ENCODE measurements at places on chromosomes 5 and 9.
A peak's percentile ranks its signal among the peaks of the same experiment; 100 is the strongest.

DNA sequence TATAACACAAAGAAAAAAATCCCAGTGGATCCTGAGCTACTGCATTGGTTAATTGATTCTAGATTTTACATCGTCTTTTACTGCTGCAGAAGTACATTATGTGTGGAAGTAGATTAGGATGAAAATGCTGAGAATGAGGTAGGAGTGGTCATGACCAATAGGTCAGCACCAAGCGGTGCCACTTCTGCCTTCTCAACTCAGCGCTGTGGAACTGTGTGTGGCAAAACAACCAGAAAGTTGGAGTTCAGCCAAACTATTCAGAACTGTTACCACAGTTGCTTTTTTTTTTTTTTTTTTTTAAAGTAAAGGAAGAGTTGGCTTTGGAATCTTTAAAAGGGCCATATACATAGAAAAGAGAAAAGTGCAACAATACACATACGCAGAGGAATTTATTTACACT is 24.2 kb downstream of the POU5F2 start:
- no peaks in the 10 kb centered on the region for H3K4me1 ChIP-seq
- DNase-seq: no peak
- no peaks in the 10 kb centered on the region for H3K36me3 ChIP-seq
- no peak overlapping the region for H3K4me3 ChIP-seq
- H3K27me3 ChIP-seq: no peaks in the 10 kb centered on the region

DNA sequence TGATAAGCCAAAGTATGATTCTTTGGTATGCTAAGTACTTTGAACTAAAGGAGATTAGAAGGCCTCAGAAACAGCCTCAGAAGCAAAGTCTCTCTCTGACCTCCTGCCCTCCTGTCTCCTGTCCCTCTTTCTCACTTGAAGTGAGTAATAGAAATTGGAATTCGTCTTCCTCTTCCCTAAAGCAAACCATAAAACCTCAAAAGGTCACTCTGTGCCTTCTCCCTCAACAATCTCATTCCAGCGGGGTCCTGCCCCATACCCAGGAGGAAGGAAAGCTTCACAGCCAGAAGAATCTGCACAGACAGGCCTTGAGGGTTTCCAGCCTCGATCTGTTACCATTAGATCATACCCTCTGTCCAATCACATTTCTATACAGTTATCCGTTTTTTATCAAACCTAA is 87.8 kb downstream of the HAPLN1 start:
- no peaks in the 10 kb centered on the region for H3K36me3 ChIP-seq
- no peaks in the 10 kb centered on the region for H3K4me1 ChIP-seq
- H3K27me3 ChIP-seq: no peaks in the 10 kb centered on the region
- H3K27ac ChIP-seq: no peak overlapping the region

DNA sequence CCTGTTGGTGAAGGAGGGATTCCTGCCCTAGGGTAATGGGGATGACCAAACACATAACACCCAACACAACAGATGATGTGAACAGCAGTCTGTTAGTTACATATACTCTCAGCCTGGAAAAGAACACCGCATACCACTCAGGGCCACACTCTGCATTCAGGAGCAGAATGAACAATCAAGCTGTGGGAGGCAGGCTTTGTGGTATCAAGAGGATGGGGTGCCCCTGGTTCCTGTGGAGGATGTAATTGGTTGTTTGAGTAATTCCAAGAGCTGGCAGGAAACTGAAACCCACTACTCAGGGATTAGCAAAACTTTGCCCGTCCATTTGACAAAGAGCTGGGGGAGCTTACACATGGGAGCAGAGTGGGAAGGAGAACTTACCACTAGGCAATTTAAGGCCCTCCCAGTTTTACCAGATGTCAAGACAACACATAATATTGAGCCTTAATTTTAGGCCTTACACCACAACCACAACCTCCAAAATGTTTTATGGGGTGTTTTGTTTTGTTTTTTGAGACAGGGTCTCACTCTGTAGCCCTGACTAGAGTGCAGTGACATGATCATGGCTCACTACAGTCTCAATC is 15.6 kb upstream of the PRKAA1 start:
- H3K36me3 ChIP-seq: no peaks in the 10 kb centered on the region
- H3K27me3 ChIP-seq: no peaks in the 10 kb centered on the region
- H3K4me3 ChIP-seq: no peak overlapping the region
- H3K4me1 ChIP-seq: no peaks in the 10 kb centered on the region
- DNase-seq: no peak

DNA sequence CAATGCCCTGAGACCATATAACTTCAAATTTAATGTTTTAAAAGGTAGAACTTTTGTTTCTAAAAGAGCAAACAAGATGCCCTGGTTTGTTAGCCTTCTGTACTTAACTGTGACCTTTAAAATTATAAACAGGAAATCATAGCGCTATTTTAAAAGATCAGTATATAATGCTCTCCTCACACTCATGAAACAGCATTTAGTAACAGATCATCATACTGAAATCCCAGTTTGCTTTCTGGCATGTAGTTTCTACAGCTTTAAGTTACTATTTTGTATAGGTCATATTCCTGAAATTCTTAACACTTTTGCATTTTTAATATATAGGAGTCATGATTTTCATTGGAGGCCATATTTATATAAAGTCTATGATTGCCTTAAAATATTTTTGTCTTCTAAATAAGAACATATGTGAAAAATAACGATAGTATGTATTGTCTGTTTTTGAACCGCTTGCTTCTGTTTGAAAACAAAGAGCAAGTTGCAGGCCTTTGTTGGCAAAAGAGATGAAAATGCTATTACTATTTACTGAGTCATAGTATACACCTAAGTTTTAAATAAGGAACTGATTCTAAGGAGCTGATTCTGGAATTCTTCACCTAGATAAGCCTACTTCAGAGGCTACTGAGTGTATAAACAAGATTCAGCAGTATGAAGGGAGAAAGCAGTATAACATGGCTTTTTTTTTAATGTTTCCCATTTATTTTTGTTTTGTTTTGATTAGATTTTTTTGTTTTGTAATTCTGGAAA is 20.5 kb downstream of the SRFBP1 start:
- H3K27ac ChIP-seq: peak overlapping the region; percentile 35
- no peaks in the 10 kb centered on the region for H3K27me3 ChIP-seq
- H3K4me1 ChIP-seq: peaks cover 31% of the 10 kb centered on the region
- H3K36me3 ChIP-seq: no peaks in the 10 kb centered on the region

DNA sequence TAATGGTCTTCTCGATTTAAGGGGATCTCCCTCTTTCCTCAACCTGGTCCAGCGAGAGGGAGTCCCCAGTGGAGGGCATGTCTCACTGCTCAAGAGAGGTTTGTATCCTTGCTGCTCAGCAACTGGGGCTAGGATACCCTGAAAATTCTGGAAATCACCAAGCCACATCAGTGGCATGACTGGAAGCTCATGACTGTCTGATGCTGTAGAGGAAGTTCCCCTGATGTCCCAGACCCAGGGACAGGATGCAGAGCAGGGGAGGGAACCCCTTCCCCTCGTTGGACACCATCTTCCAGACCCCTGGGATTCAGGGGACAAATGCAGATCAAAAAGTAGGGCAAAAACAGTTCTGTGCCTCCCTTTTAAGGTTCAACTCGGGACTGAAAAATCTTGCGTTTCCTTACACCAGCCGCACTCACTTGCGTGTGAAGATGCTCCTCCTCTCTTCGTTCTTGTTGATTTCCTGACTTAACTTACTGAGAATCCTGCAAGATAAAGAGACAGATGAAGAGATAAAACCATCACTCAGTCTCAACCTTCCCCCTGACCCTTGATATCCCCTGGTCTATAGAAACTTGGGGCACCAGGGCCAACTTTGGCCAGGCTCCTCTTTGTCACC is 22.1 kb downstream of the LCP2 start:
- H3K4me1 ChIP-seq: peaks cover 33% of the 10 kb centered on the region
- H3K36me3 ChIP-seq: no peaks in the 10 kb centered on the region
- no peak overlapping the region for H3K27ac ChIP-seq
- no peak overlapping the region for H3K4me3 ChIP-seq

DNA sequence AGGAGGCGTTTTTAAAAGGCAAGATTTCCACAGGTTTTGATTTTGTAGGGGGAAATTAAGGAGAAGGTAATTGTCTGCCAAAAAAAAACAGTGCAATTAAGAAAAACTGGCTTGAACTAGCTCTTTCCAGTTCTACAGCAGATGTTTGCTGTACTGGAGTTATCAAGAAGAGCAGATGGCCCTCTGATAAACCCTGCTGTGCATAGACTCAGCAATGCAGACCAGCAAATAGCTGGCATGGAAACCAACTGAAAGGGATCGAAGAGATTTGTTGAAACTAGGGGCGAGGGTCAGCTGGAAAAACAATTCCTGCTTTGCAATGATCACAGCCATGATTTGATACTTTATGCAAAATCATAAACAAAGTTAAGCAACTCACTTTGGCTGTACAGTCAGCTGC is 17.8 kb upstream of the BHMT start:
- no peak overlapping the region for H3K27ac ChIP-seq
- no peak overlapping the region for H3K4me3 ChIP-seq
- DNase-seq: no peak

DNA sequence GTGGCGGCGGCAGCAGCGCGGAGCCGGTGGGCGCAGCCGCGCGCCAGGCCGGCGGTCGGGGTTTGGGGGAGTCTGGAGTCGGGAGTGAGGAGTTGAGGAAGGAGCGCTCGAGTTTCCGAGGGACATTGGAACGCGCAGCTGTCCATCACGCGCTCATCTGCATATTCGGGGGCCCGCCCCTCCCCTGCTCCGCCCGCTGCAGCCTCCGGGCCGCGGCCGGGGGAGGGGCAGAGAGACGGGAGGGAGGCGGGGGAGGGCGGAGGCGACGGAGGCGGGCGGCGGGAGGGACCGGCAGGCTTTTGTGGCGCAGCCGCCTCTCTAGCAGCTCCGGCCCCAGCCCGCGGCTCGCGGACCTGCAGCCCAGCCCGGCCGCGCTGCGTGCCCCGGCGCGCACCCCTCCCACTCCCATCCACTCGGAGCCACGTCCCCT is at the start of gene IRX2:
Gene IRX2 (minus strand): TSS at position 86 of the 430 bp plus-strand sequence. CDS start 264 bp downstream, outside the sequence.
- H3K27ac ChIP-seq: no peak within 1 kb of the TSS
- H3K4me1 ChIP-seq: peaks cover 17% of the 10 kb centered on the region
- peaks cover 90% of the 10 kb centered on the region for H3K27me3 ChIP-seq
- DNase-seq: no peak

DNA sequence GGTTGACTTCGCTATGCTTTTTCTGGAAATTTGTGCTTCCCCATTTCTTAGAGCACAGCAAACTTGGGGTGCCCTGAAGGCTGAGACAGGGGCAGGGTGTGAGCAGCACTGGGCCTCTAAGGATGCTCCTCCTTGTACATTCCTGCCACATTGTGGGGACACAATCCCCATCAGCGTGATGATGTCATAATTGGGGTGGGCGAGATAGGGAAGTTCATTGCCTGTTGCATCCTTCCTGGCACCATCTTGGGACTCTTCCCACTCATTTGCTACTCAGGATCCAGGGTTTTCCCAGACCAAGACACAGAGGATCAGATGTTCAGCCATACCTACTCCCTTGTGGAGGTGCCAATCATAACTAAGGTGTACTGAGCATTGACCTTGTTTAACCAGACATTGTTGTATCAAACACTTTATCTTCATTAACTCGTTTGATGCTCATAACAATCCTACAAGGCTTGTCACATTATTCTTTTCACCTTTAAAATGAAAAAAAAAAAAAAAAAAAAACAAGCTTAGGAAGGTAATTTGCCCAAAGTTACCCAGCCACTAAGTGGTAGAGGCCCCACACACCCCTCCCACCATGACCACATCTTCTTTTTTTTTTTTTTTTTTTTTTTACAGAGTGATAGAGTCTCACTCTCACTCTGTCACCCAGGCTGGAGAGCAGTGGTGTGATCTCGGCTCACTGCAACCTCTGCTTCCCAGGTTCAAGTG is 87.6 kb downstream of the UGCG start:
- DNase-seq: no peak
- no peaks in the 10 kb centered on the region for H3K27me3 ChIP-seq
- no peak overlapping the region for H3K27ac ChIP-seq
- H3K4me3 ChIP-seq: no peak overlapping the region

- no peak overlapping the region for H3K4me3 ChIP-seq
- H3K36me3 ChIP-seq: no peaks in the 10 kb centered on the region
- no peaks in the 10 kb centered on the region for H3K4me1 ChIP-seq
- no peak overlapping the region for H3K27ac ChIP-seq
These were observed 148.8 kb upstream of the ZNF608 start for GRCh38 chr5:124895236-124895635.

DNA sequence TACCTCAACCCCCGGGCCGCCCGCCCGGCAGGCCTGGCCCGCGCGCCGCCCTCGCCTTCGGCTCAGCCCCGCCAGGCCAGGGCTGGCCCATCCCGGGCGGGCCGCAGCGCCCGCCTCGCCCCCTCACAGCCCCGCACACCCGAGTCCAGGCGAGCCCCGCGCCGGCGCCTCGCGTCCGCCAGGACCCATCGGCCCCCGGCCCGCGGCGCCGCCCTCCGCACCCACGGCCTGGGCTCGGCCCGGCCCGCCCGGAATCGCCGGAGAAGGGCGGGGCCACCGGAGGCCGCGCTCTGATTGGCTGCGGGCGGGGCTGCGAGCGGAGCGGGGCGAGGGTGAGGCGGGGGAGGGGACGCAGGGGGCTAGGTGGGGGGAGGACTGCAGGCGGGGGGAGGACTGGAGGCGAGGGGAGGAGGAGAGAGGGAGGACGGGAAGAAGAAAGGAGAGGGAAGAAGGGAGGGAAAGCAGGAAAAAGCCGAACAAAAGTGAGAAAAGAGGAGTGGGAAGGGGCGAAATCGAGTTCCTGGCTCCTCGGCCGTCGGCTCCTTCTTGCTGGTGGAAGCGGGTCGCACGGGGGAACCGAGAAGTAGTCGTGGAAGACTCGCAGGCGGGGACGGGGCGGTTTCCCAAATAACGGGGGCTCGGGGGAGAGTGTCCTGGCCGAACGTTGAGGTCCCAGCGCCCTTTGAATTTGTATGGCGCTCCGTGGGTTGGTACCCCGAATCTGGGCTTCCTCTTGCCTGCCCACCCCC is 472 bp upstream of the UBTD2 start:
- H3K27me3 ChIP-seq: no peaks in the 10 kb centered on the region
- DNase-seq: peak; percentile 68
- H3K4me3 ChIP-seq: peak overlapping the region; percentile 94
- H3K36me3 ChIP-seq: no peaks in the 10 kb centered on the region
- H3K4me1 ChIP-seq: peaks cover 19% of the 10 kb centered on the region

- H3K4me3 ChIP-seq: no peak overlapping the region
- H3K27me3 ChIP-seq: peaks cover 3% of the 10 kb centered on the region
- no peak for DNase-seq
- H3K4me1 ChIP-seq: no peaks in the 10 kb centered on the region
These were observed 7.3 kb upstream of the SLC25A48 start for GRCh38 chr5:135826994-135827671.

GRCh38 chr9:92033991-92034390 is 81.2 kb downstream of the SPTLC1 start:
- peaks cover 23% of the 10 kb centered on the region for H3K36me3 ChIP-seq
- H3K4me3 ChIP-seq: no peak overlapping the region
- no peaks in the 10 kb centered on the region for H3K27me3 ChIP-seq
- H3K4me1 ChIP-seq: no peaks in the 10 kb centered on the region

DNA sequence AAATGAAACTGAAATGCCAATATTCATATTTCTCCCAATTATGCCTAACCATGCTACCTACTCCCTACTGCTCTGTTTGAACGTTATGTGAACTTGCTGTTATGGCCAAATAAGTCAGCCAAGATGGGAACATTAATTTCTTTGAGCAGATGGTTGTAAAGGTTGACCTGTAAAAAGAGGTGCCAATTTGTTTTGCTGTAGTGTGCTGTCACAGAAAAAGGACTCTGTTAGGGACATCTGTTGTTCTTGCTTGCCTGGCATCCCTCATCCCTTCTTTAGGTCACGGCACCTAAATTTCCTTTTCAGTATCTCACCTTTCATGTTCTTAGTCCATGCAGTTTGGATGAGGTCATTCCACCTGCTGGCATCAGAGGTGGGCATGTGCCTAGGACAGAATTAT is 35.4 kb downstream of the GDNF start:
- H3K27ac ChIP-seq: no peak overlapping the region
- no peak overlapping the region for H3K4me3 ChIP-seq
- H3K27me3 ChIP-seq: no peaks in the 10 kb centered on the region
- DNase-seq: no peak
- no peaks in the 10 kb centered on the region for H3K4me1 ChIP-seq
